Activated T-helper 9 cell treated with anti-CD3 and anti-CD28 coated beads, Interleukin-2, amount 50 U/mL, for 16 hours (primary cell): ENCODE measurements at places on chromosomes 7 and 10.

DNA sequence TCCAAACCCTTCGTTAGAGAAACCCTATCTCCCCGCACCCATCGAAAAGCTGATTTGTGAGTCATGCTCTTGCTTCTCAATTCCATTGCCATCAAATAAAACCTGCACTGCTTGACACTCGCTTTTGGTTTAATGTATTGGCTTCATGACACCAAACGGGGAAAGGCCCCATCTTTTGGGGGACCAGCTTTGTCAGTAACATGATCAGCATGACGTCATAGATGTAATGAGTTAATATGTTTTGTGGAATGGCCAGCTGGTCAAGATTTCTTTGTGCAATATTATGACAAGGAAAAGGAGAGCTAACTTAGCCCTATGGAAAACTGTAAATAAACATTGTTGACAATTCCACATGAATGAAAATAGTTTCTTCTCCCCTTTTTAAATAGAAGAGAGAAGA is 1260.5 kb upstream of the CELF2 start:
- no peak for DNase-seq

DNA sequence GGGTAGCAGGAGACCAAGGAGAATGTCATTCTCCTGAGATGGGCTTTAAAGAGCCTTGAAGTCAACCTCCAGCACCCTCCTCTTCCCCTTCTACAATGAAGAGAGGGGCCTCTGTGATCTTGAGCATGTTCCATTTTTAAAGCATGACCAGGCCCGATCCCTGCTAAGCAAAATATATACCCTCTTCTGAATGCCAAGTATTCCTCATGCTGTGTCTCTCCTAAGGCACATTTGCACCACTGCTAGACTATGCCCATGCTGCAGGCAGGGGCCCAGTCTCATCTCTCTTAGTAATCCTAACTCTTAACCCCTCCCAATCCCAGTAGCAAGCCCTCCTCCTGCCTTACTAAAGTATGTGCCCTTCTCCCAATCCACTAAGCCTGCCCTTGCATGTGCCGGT is 18.4 kb downstream of the SORBS1 start:
- no peak for DNase-seq

DNA sequence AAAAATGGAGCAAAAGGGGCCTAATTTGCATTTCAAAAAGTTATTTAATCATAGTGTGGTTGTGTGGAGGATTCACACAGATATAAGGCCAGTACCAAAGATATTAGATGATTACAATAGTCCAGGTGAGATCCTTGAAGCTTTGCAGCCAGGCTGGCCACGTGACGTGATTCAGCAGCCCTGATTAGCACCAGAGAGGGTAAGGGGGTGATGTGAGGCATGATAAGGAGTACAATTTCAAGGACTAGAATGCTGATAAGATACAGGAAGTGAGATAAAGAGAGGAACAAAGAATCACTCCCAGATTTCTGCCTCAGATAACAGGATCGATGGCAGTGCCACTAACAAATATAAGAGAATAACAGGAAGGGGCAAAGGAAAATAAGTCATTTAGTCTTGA is 108.4 kb upstream of the PALS2 start:
- DNase-seq: no peak

- no peak for DNase-seq
Observed at GRCh38 chr7:150520145-150520544, 5.5 kb downstream of the GIMAP7 start.

GRCh38 chr10:119715628-119716505 is 10.0 kb upstream of the INPP5F start:
- no peak for DNase-seq

DNA sequence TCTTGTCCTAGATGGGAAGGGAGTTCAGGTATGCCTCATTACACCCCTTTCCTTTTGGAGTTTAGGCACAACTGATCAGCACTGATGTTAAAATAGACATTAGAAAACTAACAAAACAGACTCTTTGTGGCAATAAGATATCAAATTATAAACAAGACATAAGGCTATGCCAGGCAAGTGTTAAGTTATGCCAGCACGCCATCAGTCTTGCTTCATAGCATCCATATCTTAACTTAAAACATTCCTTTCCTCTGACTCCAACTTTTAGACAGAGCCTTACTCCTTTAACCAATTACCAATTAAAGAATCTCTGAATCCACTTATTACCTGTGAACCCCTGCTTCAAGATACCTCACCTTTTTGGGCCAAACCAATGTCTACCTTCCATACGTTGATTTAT is 126.2 kb upstream of the ETV1 start:
- DNase-seq: no peak

- DNase-seq: no peak
Observed at GRCh38 chr10:19592276-19592675, 224.0 kb upstream of the PLXDC2 start.

GRCh38 chr10:73205890-73206289 is 38.0 kb downstream of the FAM149B1 start:
- no peak for DNase-seq

DNA sequence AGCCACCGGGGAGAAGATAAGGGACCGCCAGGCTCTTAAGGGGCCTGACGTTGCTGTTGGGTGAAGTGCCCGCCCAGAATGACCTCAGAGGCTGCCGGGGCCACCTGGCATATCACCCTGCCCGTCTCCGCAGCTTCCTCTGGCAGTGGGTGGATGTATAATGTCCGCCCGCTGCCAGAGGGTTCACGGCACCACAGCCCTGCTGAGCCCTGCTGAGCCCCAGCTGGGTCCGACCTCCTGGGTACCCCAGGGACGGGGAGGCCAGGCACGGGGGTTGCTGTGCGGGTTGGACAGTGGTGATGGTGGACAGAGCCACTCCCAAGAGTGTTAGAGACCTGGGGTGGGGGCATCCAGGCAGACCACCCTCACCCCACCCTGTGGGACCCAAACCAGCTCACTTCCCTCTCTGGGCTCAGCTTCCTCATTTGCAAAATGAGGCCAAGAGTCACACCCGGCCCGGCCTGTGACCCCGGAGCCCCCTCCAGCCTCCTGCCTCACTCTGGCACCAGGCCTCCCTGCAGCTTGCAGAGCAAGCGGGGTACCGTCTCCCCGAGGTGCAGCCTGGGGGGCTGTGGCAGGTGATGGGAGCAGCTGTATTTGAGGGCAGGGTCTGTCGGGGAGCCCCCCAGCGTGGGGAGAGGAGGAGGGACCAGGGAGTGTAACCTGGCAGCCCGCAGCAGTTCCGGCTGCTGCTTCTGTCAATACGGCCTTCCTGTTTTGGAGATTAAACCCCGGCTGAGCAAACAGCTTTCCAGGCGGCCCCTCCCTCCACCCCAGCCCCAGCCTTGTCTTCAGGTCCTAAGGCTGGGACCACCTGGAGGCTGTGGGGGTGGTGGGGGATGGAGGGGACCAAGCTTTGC is 8.4 kb upstream of the LFNG start:
- DNase-seq: no peak

GRCh38 chr10:82982110-82982608 is 1107.2 kb downstream of the NRG3 start:
- no peak for DNase-seq

DNA sequence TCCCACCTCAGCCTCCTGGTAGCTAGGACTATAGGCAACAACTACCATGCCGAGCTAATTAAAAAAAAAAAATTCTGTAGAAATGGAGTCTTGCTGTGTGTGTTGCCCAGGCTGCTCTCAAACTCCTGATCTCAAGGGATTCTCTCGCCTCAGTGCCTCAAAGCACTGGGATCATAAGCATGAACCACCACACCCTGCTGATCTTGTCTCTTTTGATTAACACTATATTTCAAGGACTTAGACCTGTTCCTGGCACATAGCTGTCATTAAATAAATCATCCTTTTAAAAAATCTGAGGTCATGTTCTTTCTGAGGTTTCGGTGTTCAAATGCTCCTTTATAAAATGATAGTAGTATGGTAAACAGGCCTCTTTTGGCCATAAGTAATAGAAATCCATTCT is 4.8 kb downstream of the PALS2 start:
- no peak for DNase-seq

DNA sequence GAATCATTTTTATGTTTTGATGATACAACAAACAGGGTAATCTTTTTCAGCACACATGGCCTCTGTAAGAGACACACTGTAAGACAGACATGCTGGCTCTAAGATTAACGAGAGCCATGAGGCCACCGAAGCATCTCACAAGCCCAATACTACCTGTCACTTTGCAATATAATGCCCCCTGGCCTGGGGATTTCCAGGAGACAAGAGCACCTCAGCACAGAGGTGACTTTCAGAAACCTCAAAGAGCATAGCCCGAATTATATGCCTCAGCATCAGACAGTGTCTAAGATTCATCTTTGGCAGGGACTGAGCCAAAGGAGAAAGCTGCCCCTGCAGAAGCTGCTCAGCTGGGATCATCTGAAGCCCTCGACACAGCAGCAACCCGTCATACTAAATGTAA is 44.2 kb upstream of the TMEM213 start:
- peak; percentile 1 for DNase-seq

GRCh38 chr7:112084520-112084971 is 121.7 kb downstream of the DOCK4 start:
- DNase-seq: no peak

GRCh38 chr7:85185424-85186082 is 1.3 kb downstream of the SEMA3D start:
- no peak for DNase-seq

- no peak for DNase-seq
Observed at GRCh38 chr7:106561151-106561550, 99.8 kb downstream of the CCDC71L start.

GRCh38 chr7:48832303-48832845 is 92.0 kb upstream of the CDC14C start:
- DNase-seq: no peak

GRCh38 chr10:96646301-96646700 is 59.5 kb upstream of the TM9SF3 start:
- no peak for DNase-seq

GRCh38 chr7:4861673-4862072 is at the start of gene PAPOLB:
Gene PAPOLB, minus strand, starts transcription at chr7:4862030. Its CDS starts 220 bp downstream, at chr7:4861810.
- no peak for DNase-seq

- DNase-seq: no peak
Observed at GRCh38 chr10:117860823-117861222, 185.9 kb downstream of the RAB11FIP2 start.

DNA sequence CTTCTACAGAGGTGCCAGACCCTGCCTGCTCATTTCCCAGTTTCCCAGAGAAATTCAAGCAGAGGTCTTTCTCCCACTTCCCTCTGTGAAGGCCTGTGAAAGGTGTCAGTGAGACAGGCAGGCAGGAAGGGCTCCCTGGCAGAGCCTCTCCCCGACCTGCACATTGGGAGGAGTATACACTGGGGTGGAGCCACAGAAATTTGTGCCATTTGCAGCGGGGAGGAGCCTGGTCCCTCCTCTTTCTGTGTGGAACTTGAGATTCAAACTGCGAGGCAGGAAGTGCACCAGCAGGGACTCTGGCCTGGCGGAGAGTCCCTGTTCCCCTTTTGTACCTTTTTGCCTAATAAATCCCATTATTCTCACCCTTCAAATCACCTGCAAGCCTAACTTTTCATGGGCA is 54.6 kb upstream of the OPN4 start:
- no peak for DNase-seq

DNA sequence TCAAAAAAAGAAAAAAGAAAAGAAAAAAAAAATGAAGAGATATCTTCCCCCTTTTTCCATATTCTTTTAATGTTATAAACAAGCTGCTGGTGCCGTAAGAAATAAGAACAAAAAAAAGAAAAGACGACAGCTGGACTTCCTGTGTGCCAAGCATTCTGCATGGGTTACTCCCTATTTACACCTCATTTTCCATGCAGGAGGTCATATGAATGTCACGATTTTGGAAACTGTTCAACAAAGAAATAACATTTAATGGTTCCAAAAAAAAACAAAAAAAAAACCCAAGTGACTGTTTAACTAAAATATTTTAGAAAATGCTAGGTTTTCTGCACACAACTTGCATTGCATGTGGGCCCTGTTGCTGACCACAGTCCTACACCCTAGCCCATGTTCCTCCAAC is 159.3 kb downstream of the TNS3 start:
- DNase-seq: no peak

DNA sequence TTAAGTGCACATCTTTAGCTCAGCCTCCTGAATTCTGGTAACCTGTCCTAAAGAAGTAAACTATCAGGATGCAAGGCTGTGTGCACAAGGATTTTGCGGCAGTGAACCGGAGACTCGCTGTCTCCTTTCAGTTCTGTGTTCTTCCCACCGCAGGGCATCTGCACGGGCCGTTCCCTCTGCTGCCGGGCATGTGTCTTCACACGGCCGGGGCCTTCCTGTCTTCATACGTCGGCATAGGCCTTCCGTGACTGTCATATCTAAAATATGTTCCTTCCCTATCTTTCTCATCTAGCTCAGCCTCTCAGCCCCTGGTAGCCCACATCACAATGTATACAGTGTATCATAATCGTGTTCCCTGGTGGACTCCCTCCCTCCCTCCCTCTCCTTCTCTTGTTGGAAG is 16.4 kb downstream of the PALD1 start:
- DNase-seq: no peak

GRCh38 chr10:4678023-4678950 is 147.7 kb upstream of the AKR1E2 start:
- no peak for DNase-seq

GRCh38 chr7:37093257-37093656 is 355.4 kb downstream of the ELMO1 start:
- no peak for DNase-seq

DNA sequence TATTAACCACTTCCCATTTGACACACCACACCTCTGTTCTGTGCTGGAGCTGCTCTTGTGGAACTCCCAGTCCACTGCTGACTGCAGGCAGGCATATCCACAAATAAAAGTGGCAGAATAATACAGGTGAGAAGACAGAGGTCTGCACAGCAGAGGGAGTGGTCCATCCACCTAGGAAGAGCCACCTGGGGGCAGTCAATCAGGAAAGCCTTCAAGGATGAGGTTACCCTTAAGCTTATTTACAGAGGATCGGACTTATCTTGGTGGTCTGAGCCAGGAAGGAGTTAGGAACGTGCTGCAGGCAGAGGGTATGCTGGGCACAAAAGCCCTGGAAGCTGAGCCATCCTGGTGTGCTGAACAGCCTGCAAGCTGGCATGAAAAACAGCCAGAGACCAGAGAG is 78.7 kb downstream of the FRMPD2 start:
- no peak for DNase-seq

GRCh38 chr7:138001529-138002095 is at the start of gene CREB3L2:
Gene CREB3L2, minus strand, starts transcription at chr7:138002086. Its CDS starts 381 bp downstream, at chr7:138001705.
- DNase-seq: peak; percentile 57

DNA sequence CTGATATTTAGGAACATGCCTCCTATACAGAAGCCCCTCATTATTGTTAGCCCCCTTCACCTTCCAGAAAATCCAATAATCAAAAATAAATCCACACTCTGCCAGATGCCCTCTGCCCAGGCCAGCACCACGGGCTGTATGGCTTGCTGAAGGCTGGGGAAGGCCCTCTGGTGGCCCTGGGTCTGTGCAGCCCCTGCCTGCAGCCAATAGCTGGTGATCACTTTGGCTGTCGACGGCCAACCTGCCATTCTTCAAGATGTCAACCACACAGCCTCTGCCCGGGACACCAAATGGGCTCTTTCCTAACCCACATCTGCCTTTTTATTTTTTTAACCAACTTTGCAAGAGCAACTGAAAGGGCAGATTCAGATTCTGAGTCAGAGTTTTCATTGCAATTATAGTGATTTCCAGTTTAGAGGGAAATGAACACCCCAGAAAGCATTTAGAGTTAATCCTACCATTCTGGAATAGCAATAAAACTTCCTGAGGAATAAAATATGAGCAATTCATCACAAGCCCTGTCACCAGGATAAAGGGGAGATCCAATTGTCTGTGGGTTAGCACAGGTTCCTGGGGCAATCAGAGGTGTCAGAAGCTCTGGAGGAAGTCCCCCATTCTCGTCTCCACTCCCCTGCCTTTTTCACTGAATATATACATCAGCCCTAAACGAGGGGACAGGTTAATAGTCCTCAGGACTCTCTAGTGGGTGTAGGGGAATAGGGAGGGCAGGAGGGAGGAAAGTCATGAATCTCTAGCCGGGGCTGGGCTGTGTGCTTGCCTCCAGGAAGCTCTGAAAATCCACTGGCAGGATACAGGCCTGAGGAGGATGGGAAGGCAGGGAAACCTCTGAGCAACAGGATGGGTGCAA is 211.3 kb downstream of the GRID1 start:
- no peak for DNase-seq
